Thyroid gland (tissue), 4 donors: ENCODE measurements at places on chromosomes 16 and 17. TPM values are rescaled to one million over a fixed set of nuclear protein-coding genes. Genes with fewer than 3 reads are reported as not detected.

- DNase-seq, result no peak
Measured at GRCh38 chr17:38587203-38587602, 18.5 kb downstream of the SRCIN1 start.

DNA sequence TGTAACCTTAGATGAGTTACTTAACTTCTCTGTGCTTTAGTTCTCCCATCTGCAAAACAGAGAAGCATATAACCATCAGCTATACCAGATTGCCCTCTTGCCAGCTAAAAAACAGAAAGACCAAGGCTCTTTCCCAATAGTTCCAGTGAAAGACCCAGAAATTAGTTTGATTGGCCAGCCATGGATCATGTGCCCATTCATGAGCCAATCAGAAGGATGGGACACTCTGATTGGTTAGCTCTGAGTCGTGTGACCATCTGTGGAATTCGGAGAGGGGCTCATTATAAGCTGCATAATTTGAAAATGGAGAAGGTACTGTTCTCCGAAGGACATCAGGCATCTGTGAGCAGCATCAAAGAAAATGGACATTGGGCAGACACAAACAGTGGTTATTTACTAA is 155.2 kb downstream of the ABCC12 start:
- no peak for DNase-seq

GRCh38 chr17:53420035-53420641 is 402.6 kb upstream of the KIF2B start:
- no peak for DNase-seq

DNA sequence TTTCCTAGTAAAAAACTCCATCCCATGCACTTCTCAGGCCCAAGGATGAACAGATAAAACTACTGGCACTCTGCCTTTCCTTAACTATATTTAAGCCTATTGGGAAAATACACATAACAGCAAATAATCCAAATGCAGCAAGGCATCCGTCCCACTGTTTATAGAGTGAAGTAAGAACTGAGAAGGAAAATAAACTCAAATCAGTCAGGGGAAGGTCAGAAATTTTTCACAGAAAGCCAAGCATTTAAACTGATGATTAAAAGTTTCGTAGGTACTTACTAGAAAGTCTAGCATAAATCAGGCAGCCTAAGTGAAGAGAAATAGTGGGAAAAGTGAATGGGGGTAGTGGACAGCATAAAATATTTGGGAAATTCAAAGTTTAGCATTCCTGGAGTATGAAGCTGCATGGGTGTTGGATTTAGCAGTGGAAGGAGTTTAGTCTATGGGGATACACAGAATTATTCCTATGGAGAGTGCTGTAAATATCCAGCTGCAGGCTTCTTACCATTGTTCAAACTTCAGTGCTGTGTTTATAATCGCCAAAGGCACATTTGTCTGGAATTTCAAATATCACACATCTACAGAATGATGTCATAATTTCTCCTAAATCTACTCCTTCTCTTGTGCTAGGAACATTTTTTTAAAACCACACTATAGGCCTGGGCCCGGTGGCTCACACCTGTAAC is 1131.0 kb upstream of the GOT2 start:
- DNase-seq, result no peak

The CPNE7 gene
- total RNA-seq, result 0.44 TPM

GRCh38 chr17:2240541-2240940 is 63.0 kb downstream of the SMG6 start:
- no peak for DNase-seq

The TPSD1 gene
- total RNA-seq, result not detected
